Globus pallidus (tissue), 1 donor: ENCODE measurements at places on chromosomes 1 and 21.

DNA sequence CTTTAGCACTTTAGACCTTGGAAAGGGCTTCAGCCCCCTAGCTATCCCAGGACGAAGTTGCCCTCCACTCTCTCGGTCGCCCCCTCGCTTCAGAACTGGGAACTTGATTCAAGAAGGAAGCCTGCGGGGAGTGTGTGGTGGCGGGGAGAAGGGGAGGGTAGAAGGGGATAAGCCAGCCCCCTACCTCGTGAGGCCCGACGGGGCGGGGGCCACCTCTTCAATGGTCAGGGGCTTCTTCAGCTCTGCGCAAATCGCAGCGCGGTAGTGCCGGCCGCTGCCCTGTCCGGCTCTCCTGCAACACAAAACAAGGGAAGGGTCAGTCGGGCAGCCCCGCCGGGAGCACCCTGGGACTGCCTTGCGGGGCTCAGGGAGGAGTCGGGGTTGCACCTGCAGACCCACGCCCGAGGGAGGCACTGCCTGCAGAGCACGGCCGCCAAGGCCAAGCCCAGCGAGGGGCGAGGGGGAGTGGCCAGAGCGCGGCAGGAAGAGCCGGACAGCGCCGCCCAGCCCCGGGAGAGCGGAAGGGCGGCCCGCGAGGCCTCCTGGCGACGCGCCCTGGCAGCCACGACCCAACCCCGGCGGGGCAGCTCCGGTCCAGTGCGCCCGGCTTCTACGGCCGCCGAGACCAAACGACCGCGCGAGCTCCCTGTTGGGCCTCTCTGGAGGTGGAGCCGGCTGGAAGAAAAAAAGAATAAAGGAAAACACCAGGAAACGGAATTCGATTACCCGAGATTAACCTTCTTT, 56.2 kb upstream of the RASAL2 start:
- peak; percentile 83 for DNase-seq

DNA sequence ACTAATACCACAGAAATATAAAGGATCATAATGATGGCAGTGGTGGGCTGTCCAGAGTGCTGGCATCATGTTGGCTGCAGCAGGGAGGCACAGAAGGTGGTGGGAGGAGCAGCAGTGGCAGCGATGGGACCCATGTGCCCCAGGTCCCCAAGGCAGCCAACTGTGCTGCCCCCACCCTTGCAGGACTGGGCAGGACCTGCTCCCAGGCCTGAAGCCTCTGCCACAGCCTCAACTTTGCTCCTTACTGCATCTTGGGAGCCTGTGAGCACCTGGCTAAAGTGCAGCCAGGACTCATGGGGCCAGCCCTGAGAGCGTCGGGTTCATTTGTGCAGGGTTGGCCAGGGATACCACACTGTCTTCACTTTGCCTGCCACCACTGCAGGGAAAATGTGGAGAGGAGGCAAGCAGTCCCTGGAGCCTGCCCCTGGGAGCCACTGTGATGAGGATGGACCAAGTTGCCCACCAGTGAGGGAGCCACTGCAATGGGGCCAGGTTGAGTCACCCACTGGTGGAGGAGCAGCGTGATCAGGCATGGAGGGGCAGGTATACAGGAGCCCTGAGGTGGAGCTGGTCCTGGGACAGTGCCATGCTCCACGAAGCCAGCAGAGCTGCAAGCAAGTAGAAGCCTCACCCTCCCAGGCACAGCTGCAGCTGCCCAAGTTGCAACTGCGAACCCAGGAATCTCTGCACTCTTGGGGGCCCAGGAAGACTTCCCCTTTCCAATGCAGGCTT, 25.3 kb upstream of the DENND1B start:
- DNase-seq: no peak

- DNase-seq: no peak
Observed at GRCh38 chr1:224866940-224867339, 62.5 kb upstream of the DNAH14 start.

GRCh38 chr1:36091698-36092097, 3.0 kb downstream of the ADPRS start:
- no peak for DNase-seq

GRCh38 chr1:231806623-231807495, 180.3 kb downstream of the DISC1 start:
- DNase-seq: peak; percentile 62

GRCh38 chr1:92940541-92940940, 20.7 kb downstream of the DIPK1A start:
- no peak for DNase-seq

DNA sequence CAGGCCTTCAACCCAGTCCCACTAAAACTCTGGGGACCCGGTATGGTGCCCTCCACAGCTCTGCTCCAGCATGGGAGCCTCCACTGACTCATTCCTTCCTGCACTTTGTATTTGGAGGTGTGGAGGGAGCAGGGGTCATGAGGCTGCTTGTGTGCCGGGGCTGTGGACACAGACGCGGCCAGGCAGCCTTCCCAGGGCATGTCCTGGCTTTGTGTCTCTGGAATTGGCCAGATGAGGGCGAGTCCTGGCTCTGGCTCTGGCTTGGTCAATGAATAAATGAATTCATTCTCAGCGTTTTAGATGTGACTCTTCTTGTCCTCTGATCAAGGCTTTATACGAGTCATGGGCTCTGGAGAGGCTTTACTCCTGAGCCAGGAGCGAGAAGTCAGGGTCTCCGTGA, 19.1 kb downstream of the AJAP1 start:
- DNase-seq: peak; percentile 78

DNA sequence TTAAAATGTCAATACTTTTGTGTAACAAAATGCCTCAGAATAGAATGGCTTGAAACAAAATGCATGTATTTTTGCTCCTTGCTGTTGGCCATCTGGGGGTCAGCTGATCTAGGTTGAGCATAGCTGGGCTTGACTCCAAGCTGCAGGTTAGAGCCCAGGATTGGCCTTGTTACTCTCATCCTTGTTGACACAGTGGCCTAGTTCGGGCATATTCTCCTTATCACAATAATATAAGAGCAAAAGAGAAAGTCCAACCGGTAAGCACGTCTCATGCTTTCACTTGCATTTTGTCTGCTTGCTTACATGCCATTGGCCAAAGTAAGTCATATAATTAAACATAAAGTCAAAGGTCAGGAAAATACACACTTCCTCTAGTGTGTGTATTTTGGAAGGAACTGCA, 456.2 kb downstream of the KCNT2 start:
- no peak for DNase-seq

- no peak for DNase-seq
Observed at GRCh38 chr21:28554660-28555475, 437.8 kb downstream of the LTN1 start.

DNA sequence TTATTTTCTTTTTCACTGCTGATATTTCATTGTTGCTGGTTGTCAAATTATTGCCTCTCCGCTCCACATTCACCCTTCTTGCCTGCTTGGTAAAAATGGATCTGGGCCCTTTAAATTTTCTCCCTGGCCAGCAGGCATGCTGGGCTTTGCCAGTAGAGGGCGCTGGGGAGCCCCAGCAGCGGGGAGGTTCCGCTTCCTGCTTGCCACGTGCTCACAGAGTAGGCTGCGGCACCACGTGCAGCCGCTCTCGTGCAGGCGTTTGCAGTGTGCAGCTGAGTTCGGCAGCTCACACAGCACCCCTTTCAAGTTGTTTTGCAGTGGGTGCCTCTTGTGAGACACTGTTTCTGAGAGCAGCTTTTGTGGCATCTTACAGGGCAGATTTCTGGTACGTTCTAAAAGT, at the start of gene ACTL8:
TSS of gene ACTL8 (plus strand) at position 214 of the 400 bp plus-strand sequence. CDS start 67,676 bp downstream, outside the sequence.
- DNase-seq: no peak

- no peak for DNase-seq
Observed at GRCh38 chr1:94872771-94873495, 52.8 kb downstream of the SLC44A3 start.

GRCh38 chr1:24659993-24660665, 17.0 kb downstream of the SRRM1 start:
- DNase-seq: no peak

DNA sequence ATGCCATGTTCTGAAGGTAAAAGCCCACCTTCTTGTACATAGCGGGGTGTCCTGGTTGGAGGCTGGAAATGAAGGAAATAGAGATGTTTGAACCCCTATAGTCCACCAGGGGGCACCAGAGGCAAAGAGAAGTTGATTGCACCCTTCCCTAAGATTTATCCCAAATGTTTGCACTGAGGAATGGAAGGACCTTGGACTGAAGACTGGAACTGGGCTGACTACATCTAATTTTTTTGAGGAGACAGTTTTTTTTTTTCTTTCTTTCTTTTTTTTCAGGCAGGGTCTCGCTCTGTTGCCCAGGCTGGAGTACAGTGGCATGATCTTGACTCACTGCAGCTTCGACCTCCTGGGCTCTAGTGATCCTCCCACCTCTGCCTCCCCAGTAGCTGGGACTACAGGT, 55.3 kb upstream of the EIF4G3 start:
- DNase-seq: peak; percentile 47

GRCh38 chr1:198530953-198531352, 9.5 kb downstream of the ATP6V1G3 start:
- no peak for DNase-seq

DNA sequence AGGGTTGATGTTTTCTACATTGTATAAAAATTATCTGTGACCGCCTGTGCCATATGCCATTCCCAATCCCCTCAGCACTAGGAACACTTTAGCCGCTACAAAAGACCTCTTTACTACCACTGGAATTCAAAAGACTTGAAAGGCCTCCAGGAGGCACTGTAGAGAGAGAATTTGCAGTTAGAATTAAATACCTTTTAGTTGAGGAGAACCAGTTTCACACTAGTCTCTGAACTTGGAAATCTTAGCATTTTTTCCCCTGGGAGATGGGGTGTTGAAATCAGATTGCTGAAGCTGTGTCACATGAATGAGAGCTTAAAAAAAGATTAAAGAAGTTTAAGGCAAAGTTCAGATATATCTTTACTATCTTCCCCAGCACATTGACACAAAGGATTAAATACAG, 291.0 kb downstream of the ADGRL2 start:
- DNase-seq: no peak

- DNase-seq: peak; percentile 35
Observed at GRCh38 chr1:7373876-7374562, 397.1 kb upstream of the VAMP3 start.

- no peak for DNase-seq
Observed at GRCh38 chr1:61616830-61617229, 108.1 kb downstream of the TM2D1 start.

GRCh38 chr1:217494767-217495166, 136.1 kb downstream of the GPATCH2 start:
- DNase-seq: no peak

GRCh38 chr1:55654750-55655149, 439.6 kb upstream of the USP24 start:
- no peak for DNase-seq

DNA sequence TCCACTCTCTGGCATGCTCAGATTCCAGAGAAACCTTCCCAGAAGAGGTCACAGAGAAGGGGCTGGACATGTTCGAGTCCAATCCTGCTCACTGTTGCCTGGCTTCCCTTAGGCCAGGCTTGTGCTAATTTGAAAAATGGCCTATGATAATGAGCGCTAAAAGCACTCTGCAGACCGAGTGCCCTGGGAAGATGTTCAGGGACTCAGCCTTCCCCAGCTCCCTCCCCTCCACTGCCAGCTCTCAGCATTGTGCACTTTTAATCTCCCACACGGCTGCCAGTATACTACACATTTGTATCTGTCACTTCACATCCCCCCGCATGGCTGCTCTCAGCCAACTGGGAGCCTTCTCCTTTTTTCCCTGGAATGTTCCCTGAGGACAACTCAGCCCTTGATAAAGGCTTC, 24.1 kb downstream of the FAM163A start:
- DNase-seq: no peak
